Central memory CD4-positive, alpha-beta T cell (primary cell): ENCODE measurements at places on chromosomes 12 and 14.
A peak's percentile ranks its signal among the peaks of the same experiment; 100 is the strongest.

GRCh38 chr12:105393587-105393986 is 63.1 kb downstream of the C12orf75 start:
- no peak for DNase-seq

DNA sequence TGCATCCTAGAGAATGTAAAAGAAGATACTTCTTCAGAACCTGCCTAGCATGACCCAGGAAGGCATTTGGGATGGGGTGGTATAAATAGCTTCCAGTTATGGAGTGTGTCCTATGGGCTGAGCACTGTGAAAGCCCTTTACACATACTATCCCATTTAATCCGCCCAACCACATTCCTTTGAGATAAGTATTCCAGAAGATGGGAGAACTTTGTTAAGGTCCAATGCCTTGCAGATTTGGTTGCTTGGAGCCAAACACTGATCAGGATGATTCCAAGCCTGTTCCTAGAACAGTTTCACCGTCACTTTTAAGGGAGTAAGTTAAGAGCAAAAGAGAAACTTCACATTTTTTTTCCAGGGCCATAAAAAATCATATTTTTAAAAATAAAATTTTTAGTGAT is 82.5 kb upstream of the CLMN start:
- no peak for DNase-seq

DNA sequence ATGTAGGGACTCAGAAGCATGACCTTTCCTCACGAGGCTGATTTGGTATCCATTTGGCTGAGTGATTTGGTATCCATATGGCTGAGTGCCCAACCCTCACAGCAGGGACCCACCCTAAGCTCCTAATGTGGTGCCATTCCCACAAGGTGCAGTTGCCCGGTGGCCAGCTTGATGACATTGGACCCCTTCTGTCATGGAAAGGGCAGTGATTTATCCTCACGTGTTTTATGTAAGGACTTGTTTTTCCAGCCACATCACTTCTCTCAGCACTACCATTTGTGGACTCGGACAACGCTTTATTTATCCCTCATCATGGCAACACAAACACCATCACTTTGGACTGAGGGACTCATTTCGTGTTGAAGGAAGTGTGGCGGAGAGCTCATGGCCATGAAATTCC is 8.5 kb upstream of the CDC42BPB start:
- no peak for DNase-seq

DNA sequence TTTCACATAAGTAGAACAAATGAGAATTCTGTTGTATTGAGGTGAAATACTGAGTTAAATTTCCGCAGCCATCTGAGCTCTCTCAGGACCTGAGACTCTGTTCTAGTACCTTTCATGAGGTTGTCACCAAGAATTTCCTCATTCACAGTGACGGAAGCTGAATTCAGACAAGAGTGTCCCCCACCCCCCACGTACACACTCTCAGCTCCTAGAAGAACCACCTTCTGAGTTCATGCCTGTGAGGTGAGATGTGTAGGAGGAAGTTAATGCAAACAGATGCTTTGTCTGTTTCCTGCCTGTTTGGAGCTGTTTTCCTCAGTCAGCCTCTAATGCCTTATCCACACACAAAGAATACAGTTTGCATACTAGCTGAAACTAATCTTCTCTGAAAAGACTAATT is 18.2 kb downstream of the BICDL1 start:
- DNase-seq = peak; percentile 79

DNA sequence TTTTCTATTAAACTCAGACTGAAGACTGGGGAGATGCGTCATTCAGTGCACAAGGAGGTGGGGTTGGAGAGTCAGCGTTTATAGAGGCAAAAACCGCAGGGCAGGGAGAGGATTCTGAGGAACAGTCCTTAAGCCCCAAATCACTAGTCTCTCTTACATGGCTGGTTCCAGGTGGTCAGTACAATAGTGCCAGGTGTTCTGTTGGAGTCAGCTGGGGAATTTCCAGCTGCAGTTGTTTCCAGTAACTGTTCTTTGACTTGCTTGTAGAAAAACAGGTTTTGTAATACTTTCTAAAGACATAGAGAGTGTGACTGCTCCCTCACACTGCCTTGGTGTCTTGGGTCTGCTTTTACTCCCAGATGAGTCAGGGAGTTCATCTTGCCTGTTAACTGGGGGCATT is 192.2 kb downstream of the TMTC3 start:
- DNase-seq = no peak
